NCI-H446 treated with DMSO at 0.1 percent for 48 hours (cell line): ENCODE measurements at places on chromosomes 12 and 14.
A peak's percentile ranks its signal among the peaks of the same experiment; 100 is the strongest.

GRCh38 chr12:53985994-53986685, 1.2 kb downstream of the HOXC10 start:
- DNase-seq, result no peak

GRCh38 chr14:104433401-104434213, 146.0 kb upstream of the C14orf180 start:
- DNase-seq, result no peak

DNA sequence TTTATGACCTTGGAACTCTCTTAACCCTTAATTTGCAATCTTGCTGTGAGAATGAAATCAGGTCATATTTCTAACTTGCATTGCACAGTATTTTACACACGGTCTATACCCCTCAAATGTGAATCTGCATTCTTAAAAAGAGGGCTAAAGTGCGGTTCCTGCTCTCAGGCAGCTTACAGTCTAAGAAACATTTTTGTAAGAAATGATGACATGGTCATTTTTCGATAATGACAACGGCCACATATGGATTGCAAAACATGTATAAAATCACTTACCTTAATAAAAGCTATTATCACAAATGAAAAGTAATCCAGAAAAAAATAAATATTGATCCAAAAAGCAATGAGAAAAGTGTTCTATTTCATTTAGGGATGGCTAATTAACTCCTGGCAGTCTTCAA, 24.8 kb upstream of the TMEM132D start:
- no peak for DNase-seq

GRCh38 chr14:101903111-101903561, 61.2 kb upstream of the DYNC1H1 start:
- no peak for DNase-seq

DNA sequence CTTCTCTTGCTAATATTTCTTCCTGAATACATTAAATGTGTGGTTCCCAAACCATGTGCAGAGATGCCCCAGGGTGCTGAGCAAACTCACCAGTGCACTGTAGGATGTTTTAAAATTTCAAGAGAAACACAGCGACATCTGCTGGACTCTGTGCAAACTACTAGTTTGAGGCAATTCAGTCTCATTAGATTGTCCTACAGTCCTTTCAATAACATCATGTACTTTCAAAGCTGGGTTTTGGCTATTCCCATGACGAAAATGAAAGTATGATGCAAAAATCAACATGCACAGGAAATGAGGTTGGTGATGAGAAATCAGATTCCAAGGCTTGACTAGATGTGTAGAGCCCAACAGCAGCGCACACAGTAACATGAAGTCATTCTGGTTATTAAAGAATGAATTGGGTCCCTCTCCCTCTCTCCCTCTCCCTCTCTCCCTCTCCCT, 66.3 kb downstream of the CLIP1 start:
- peak; percentile 34 for DNase-seq

DNA sequence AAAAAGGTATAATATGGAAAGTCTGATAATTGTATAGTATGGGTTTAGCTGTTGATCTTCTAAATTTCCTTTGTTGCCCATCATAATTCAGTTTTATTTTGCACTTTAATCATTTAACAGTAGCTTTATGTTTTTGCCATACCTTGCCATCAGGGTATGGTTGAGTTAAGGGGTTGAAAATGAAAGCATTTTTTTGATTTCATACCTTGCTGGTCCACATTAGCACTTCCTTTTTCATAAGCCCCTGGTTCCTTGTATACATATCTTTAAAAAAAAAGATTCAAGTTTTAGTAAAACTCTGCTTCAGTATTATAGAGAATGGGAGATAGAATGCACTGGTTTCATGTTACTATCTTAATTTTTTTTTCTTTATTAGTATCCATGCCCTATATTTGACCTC, 71.1 kb downstream of the MIPOL1 start:
- no peak for DNase-seq
